ENCODE measurements at places on chromosomes 5 and 9.

DNA sequence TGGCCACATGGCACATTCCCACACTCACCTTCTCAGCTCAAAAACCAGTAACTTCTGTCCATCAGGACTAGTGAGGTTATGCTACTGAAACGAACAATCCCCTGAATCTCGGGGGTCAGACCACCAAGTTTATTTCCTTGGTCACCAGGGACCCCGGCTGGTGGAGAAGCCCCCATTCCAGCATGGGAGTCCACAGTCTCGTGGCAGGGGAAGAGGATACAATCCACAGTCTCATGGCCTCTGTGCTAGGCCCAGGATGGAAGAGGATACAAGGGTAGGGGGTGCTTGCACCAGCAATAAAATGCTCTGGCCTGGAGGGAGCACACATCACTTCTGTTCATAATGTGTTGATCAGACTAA is 7.4 kb upstream of the CARD19 start:
- DNase-seq = no peak

GRCh38 chr5:174501461-174502069 is 222.8 kb upstream of the MSX2 start:
- DNase-seq = no peak

GRCh38 chr9:127983847-127984289 is 3.1 kb upstream of the EEIG1 start:
- DNase-seq = no peak

GRCh38 chr5:35754481-35754880 is 102.2 kb upstream of the IL7R start:
- DNase-seq = no peak

DNA sequence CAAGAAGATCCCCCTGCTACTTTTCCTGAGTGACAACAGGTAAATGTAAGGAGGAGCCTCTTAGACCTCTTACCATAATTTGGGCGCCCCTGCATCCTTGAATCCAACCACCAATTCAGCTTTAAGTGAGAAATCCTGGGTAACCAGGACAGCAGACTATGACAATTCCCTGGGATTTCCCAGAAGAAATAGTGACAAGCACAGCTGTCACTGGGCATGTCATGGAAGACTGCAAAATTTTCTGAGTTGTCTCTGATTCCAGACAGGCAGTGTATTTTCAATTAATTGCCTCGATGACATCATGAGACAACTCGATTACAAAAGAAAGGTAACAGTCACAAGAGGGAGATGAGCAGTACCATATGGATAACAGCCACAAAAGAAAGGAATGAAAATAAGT is 256.9 kb downstream of the BNC2 start:
- DNase-seq = no peak

GRCh38 chr9:134331186-134332025 is 5.2 kb downstream of the RXRA start:
- DNase-seq = no peak
